ENCODE measurements at places on chromosomes 1 and 21.
A peak's percentile ranks its signal among the peaks of the same experiment; 100 is the strongest.

DNA sequence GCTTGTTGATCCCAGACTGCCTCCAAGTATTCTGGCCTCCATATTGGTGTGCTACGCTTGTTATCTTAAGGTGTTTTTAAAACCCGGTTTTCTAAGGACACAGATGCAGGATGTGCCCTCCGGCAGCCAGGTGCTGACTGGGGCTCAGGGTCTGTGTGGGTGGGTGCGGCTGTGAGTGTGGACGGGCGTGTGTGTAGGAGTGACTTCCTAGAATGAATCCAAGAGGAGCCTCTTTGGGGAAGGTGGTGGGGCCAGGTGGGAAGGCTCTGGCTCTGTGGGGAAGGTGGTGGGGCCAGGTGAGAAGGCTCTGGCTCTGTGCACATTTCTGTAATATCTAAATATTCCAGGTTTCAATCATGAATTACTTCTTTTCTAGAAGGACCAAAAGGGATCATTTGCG lies 12.8 kb upstream of the TSPEAR start:
- DNase-seq: no peak

- no peak for DNase-seq
These were observed 304.3 kb upstream of the ESRRG start for GRCh38 chr1:217027403-217028080.

DNA sequence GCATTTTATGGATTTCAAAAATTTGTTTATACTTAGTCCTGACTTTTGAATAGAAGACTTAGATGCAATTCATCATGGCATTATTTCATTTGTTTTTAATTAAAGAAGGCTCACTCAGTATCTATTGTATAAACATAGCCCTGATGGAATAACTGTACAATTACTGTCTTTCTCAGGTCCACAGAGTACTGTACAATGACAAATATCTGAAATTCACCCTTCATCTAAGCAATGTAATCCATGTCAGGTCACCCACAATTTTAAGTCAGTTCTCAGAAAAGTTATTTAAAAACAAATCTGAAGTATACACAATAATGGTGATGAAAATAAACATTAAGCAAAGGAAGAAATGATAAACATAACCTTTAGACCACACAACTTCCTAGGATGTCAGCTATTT lies 311.9 kb downstream of the GRIK1 start:
- DNase-seq: no peak

DNA sequence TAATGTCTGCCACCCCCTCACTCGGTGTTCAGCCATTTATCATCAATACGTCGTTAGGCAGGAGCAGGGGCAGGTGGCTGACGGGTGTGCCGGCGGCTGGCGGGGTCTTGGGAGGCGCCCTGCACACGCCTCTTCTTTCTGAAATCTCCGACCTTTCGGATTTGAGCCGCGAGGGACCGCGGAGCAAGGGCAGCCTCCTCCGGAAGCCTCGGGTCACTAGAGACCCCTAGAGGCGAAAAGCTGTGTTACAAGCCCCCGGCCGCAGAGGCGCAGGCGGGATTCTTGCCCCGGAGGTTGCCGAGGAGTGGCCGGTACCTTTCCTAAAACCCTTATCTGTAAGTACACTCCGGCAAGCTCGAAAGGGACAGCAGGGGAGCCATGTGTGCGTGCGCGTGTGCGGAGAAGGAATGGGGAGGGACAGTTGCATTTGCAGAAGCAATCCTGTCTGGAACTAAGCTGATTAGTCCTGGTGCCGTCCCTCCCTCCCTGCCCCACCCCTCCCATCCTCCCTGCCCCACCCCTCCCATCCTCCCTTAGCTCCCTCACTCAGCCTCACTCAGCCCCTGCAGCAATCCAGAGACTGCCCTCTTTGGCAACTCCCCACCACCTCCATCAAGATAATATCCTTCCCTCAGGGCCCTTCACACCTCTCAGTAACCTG lies 11.0 kb downstream of the BRINP2 start:
- DNase-seq: peak; percentile 75

GRCh38 chr1:1402072-1402900 lies 3.2 kb upstream of the CCNL2 start:
- DNase-seq: no peak

GRCh38 chr1:60173006-60173405 lies 99.4 kb upstream of the C1orf87 start:
- DNase-seq: no peak

- no peak for DNase-seq
These were observed 52.5 kb downstream of the POU2F1 start for GRCh38 chr1:167273027-167273800.

- no peak for DNase-seq
These were observed 18.8 kb downstream of the NEK7 start for GRCh38 chr1:198175423-198176170.

GRCh38 chr1:107433068-107433467 lies 292.2 kb downstream of the NTNG1 start:
- DNase-seq: no peak

DNA sequence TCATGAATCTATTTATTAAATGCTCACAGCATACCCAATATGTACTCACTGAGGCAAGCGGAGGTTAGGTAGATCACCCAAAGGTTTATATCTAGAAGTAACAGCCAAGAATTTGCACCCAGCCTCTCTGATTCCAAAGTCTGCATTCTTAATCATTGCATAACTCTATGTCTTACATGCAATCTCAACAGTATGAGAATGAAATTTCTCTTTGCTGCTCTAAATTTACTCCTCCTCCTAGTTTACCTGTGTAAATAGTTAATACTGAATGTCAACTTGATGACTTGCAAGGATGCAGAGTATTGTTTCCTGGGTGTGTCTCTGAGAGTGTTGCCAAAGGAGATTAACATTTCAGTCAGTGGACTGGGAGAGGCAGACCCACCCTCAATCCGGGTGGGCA lies 840.6 kb downstream of the BRINP3 start:
- DNase-seq: no peak

DNA sequence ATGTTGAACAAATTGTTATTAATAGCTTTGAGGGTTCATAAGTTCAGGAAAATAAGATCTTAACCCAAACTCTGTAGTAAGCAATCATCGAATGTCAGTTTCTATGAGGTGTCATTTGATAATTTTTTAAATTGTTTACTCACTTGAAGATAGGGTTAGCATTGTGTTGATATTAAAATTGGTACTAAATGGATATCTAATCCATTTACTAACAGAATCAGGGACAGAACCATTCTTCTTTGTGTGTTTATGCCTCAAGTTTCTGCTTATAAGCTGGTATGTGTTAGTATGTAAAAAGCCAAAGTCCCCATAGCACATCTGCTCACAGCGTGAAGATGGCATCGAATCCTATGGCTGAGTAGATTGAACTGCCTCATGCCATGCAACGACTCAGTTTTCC lies 13.4 kb downstream of the DDR2 start:
- no peak for DNase-seq

DNA sequence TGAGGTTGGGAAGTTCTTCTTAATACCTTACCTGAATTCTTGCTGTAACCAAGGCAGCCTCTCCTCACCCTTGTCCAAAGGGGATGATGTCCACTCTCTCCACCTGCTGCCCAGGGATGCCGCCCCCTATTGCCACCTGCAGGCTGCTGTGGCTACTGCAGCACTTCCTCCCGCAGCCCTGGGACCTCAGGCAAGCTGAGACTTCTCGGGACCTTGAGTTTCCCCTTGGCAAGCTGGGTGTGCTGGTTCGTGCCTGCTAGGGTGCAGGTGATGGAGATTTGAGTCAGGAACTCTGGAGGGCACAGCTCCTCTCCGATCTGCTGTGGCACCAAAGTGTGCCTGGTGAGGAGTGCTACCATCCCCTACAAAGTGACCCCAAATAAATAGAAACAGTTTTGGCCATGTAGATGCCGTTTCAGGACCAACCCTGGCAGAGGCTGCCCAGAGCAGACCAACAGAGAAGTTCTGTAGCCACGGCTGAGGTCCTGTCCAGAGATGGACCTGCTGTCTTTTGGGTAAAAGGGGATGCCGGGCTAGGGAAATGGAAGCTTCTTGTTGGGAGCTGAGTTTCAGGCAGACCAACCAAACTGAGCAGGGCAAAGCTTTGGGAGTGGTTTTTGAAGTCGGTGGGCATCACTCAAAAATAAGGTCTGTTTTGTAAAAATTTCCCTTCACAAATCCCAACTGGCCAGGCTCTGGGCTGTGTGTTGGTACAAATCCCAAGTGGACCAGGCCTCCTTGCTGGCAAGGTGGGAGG lies 31.7 kb downstream of the RUNX3 start:
- DNase-seq: no peak

DNA sequence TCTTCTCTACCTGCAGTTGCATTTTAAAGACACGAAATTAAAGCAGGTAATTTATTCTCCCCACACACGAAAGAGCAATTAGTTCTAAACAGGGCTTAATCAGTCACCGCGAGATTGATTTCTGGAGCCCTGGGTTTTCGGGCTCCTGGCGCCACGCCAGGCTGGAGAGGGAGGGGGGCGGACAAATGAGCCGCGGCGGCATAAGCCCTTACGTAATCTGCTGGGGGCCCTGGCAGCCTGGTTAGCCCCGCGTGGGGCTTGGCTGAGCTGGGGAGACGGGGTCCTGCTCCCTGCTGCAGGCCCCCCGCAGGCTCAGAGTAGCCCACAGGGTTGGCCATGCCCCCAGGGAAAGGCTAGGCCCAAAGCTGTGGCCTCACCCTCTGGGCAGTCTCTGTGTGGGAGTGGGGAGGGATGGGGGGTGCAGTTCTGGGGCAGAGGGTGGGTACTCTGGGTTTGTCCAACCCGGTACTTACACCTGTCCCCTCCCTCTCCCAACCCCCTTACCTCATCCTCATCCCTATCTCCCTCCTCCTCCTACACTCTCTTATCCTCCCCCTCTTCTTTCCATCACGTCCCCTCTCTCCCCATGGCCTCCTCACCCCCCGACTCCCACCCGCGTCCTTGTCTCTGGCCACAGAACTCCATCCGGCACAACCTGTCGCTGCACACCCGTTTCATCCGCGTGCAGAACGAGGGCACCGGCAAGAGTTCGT lies 19.9 kb downstream of the FOXO6 start:
- DNase-seq: peak; percentile 100

GRCh38 chr1:15344800-15345704 lies 64.6 kb upstream of the EFHD2 start:
- DNase-seq: no peak

GRCh38 chr1:87918398-87918797 lies 589.7 kb downstream of the LMO4 start:
- DNase-seq: no peak

DNA sequence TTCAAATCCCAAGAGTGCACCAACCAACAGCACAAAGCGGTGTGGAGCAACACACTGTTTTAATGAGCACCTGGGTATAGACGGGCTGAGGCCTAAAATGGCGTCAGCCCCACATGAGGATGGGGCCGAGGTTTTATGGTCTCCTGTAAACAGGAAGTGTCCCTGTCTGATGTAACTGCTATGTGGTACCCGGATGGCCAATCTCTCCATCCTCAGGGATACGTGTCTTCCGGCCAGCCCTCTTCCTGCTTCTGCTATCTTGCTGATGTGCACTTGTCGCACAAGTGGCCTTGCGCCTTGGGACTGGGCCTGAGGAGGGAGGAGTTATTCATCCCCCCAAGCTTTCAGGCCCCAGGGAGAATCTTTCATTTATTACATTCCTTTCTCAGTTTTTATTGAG lies 73.5 kb downstream of the CNST start:
- no peak for DNase-seq

DNA sequence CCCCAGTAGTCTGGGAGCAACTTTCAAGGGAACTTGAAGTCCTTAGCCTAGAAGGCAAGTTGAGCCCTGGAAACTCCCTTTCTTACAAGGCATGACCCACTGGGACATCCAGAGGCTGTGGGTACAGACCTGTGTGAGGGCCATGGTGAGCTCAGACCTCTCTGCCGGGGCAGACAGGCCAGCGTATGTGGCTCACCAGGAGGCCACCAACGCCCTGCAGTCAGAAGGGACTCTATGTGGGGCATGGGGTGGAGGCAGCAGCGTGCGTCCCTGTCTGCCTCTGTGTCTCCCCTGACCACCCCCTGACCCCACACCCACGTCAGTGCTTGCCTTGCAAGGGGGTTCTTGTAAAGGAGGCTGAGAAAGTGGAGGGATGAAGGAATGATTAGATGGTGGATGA lies 10.8 kb downstream of the COQ8A start:
- no peak for DNase-seq

GRCh38 chr1:54400329-54400728 lies 5.9 kb downstream of the SSBP3 start:
- no peak for DNase-seq

- DNase-seq: no peak
These were observed 7.7 kb upstream of the GIPC2 start for GRCh38 chr1:78038071-78038470.

DNA sequence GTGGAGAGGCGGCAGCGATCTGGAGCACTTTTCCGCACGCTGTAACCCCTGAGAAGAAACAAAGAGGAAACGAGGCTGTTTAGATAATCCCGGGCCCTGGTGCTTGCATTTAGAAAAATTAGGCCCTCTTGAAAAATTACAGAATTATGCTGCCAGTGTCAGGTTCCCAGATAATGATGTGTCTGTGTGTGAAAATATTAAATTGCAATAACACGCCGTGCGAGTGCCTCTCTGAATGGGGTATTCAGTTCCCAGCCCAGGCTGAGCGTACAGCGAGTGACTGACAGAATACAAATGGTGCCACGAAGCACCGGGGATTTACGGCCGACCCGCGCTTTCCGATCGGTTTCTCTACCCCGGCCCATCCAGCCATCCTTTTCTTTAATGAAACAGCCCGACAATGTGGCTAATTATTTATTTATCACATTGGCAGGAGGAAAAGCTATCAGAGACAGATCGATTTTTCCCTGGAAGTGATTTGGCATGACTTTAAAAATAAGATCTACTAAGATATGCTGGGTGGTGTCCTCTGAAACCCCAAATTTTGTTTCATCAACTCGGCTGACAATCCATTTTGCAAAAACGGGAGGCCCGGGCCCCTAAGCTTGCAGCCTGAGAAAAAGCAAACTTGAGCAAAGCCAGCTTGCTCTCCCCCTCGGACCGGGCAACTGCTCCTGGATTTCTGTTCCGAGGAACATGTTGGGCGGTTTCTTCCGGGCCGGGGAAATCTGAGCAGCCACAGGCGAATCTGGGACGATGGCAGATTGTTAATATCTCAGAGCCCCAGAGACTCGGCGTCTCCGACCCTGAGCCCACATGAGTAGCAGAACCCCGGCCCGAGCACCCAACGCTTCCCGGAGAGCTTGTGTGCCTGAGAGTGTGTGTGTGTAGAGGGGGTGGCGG lies 11.3 kb downstream of the PRDM16 start:
- no peak for DNase-seq

- DNase-seq: no peak
These were observed 150.1 kb upstream of the FGGY start for GRCh38 chr1:59146651-59147358.

DNA sequence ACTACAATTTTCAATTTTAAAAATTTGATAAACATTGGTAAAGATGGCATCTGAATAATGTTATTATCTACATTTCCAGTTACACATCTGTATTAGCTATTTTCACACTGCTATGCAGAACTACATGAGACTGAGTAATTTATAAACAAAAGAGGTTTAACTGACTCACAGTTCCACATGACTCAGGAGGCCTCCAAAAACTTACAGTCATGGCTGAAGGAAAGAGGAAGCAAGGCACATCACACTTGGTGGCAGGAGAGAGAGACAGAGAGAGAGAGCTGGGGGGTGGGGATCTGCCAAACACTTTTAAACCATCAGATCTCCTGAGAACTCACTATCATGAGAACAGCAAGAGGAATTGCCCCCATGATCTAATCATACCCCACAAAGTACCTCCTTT lies 850.0 kb downstream of the LTN1 start:
- no peak for DNase-seq
